Activated T-helper 17 cell treated with anti-CD3 and anti-CD28 coated beads, Interleukin-2, amount 50 U/mL, for 72 hours (primary cell): ENCODE measurements at places on chromosomes 13 and 19.
A peak's percentile ranks its signal among the peaks of the same experiment; 100 is the strongest.

- peaks cover 87% of the 10 kb centered on the region for H3K36me3 ChIP-seq
- H3K4me1 ChIP-seq = peaks cover 22% of the 10 kb centered on the region
- H3K4me3 ChIP-seq = peak overlapping the region; percentile 91
- H3K27me3 ChIP-seq = no peaks in the 10 kb centered on the region
- ATAC-seq = no peak
These were observed 4.0 kb downstream of the EMP3 start for GRCh38 chr19:48329167-48329891.

DNA sequence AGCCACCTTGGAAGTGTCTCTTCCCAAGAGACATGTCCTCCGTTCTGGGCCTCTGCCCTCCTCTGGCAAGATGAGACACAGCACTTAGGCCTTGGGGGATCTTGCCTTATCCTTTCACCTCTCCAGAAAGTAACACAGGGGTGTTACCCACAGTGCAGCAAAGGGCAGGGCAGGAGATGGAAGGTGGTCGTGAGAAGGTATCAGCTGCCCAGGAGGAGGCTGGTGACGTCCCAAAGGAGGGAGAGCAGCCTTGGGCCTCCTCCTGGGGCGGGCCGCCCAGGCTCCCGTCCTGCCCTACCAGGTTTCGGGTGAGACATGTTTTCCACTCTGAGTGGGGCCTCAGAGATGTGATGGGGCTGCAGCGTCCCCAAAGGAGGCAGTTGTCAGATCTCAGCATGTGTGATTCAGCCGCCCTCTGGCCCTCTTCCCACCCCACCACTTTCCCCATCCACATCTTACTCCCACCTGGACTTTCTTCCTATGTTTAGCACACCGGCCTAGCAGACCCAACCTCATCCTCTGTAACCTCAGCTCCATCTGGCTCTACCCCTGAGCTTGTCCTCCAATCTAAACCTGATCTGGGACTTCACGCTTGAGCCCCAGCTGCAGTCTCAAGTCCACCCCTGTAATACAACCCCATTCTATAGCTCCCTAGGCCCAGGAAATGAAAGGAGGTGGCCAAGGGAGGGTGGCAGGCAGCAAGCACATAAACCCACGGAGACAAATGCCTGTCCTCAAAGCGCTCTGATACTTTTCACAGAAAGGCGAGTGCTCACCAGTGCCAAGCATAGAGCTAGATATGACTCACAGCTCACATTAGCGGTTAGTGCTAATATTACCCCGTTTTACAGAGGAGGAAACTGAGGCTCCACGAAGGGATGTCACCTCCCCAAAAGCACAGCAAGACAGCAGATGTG, 9.3 kb downstream of the POU2F2 start:
- peaks cover 40% of the 10 kb centered on the region for H3K4me1 ChIP-seq
- peak; percentile 84 for ATAC-seq
- peak overlapping the region; percentile 83 for H3K4me3 ChIP-seq
- peaks cover 77% of the 10 kb centered on the region for H3K36me3 ChIP-seq

DNA sequence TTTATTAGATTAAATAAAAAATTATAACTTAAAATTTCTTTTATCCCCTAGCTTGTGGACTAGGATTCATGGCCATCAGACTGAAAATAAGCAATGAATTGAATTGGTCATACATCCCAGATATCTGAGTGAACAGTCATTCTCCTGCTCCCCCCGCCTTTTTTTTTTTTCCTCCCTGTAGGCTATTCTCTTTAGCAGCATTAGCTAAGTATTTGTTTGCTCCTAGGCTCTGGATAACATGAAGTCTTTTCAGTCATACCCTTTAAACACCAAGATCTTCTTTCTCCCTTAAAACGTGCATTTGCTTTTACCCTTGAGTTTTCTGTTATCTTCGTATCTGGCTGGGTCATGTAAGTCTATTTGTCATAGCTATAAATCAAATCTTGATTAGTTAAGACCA, 866.7 kb upstream of the SPRY2 start:
- no peak overlapping the region for H3K4me3 ChIP-seq
- no peaks in the 10 kb centered on the region for H3K27me3 ChIP-seq
- no peaks in the 10 kb centered on the region for H3K4me1 ChIP-seq
- no peak overlapping the region for H3K27ac ChIP-seq
- ATAC-seq = no peak
- H3K36me3 ChIP-seq = no peaks in the 10 kb centered on the region

DNA sequence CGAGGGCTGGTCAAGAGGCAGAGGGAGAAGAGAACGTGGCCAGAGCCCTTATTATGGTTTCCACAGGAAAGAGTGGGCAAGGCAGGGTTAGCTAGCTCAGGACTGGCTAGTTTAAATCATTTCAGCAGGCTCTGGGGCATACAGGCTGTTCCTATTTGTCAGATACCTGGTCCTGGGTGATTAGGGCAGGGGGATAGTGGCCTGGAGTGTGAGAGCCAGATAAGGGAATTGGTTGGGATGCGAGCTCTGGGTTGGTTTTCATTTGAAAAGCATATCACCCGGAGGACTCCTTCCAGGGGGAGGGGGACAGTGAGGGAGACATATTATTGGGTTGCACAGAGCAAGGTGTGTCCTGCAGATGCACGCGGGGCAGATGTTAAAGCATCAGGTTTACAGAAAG, 75.3 kb upstream of the CLDN10 start:
- peaks cover 6% of the 10 kb centered on the region for H3K4me1 ChIP-seq
- peaks cover 14% of the 10 kb centered on the region for H3K27me3 ChIP-seq
- no peaks in the 10 kb centered on the region for H3K36me3 ChIP-seq
- H3K4me3 ChIP-seq = no peak overlapping the region

DNA sequence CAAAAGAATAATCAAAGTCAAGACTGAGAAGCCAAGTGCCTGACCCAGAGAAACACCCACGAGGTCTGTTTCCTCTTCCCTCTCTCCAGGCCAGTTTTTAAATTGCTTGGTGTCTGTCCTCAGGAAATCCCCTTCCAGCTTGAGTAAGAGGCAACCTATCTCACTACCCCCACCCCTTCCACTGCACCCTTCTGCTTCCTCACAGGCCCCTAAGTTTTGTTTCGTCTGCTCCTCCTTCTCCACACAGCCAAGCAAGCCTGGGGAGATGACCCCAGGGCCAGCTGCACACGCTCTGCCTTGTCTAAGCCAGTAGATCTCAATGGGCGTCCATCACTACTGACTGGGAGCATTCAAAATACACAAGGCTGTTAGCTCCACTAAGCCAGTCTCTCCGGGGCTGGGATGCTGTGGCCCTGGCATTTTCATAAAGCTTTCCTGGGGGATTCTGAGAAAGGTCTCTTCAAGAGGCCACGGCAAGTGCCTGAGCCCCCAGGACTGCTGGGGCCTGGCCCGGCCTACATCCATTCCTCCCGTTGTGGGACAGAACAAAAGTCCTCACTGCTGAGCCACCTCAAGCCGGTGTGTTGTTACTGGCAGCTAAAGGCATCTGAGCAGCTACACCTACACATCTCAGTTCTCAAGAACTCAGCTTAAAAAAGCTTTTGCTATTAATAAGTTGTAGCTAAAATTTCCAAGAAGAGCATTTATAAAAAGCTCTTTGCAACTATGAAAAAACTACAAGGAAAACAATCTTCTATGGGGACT, 14.9 kb upstream of the IL4I1 start:
- peak overlapping the region; percentile 92 for H3K27ac ChIP-seq
- H3K4me1 ChIP-seq = peaks cover 35% of the 10 kb centered on the region
- H3K36me3 ChIP-seq = peaks cover 97% of the 10 kb centered on the region
- H3K27me3 ChIP-seq = no peaks in the 10 kb centered on the region
- peak; percentile 84 for ATAC-seq
- H3K4me3 ChIP-seq = peak overlapping the region; percentile 84

DNA sequence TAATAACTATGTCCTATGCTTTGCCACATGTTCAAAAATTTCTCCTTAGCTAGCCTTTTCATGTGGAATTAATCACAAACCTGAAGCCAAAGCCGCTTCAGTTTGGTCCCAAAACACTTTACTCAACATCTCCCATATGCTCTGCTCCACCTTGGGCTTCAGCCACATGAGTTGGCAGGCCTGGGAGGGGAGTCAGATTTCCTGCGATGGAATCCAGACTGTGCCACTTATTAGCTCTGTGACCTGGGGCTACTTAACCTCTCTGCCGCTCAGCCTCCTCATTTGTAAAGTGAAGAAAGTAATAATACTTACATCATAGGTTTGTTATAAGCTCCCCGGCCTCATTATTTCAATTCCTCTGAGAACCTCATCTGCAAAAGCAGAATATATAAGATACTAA, 272.0 kb downstream of the LMO7 start:
- H3K4me1 ChIP-seq = no peaks in the 10 kb centered on the region
- no peak overlapping the region for H3K27ac ChIP-seq
- H3K27me3 ChIP-seq = peaks cover 22% of the 10 kb centered on the region
- no peak for ATAC-seq
- no peak overlapping the region for H3K4me3 ChIP-seq
- H3K36me3 ChIP-seq = no peaks in the 10 kb centered on the region

GRCh38 chr19:38922482-38922881, 8.1 kb downstream of the SARS2 start:
- ATAC-seq = no peak
- H3K4me1 ChIP-seq = no peaks in the 10 kb centered on the region
- H3K27me3 ChIP-seq = no peaks in the 10 kb centered on the region
- H3K4me3 ChIP-seq = no peak overlapping the region
- peaks cover 29% of the 10 kb centered on the region for H3K36me3 ChIP-seq

DNA sequence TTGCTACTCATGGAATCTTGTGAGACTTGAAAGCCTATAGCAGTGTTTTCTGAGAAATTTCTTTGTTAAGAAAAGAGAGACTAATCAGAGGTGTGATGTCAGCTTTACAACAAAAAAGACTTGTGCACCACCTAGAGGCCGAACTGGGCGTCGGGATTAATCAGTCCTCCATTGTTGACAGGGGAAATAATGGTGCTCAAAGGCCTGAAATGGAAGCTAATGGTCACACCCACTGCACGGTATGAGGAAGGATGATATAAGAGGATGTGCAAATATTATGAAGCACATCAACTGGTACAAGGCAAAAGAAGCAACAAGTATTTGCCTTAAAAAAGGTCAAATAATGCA, 480.2 kb upstream of the MIR17HG start:
- H3K27ac ChIP-seq = no peak overlapping the region
- H3K4me3 ChIP-seq = no peak overlapping the region
- H3K4me1 ChIP-seq = no peaks in the 10 kb centered on the region
- H3K36me3 ChIP-seq = no peaks in the 10 kb centered on the region
- no peak for ATAC-seq

DNA sequence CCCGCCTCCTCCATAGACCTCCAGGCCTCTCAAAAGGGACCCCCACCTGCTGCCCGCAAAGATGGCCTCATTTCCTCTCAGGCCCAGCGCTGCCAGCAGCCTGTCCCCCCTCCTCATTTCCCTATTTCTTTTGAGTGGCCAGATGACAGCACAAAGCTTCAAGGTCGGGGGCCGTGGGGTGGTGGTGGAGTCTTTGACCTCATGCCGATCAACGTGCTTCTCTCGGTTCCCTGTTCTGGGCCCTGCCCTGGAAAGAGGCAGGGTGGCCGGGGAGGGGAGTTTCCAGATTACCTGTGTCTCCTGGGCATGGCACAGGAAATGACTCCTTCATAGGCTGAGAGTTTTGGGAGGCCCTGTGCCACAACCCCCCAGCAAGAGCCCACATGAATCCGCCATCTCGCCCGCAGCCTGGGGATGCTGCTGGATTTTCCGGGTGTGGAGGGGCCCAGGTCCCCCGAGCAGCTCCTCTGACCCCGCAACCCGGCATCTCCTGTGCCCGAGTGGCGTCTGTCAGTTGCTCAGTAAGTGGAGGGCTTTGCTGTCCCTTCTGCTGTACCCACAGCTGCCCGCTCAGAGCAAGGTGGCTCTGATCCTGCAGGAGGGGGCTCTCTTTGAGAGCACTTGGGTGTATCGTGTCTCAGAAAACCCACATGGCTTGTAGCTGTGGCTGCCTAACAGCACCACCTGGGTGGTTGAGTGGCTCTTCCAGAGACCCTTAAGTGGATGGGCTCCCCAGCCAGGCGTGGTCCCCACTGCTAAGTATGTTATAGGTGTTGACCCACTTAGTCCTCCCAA, 139.4 kb downstream of the SIPA1L3 start:
- peak overlapping the region; percentile 83 for H3K4me3 ChIP-seq
- H3K27me3 ChIP-seq = no peaks in the 10 kb centered on the region
- peaks cover 24% of the 10 kb centered on the region for H3K4me1 ChIP-seq
- H3K27ac ChIP-seq = peak overlapping the region; percentile 94

DNA sequence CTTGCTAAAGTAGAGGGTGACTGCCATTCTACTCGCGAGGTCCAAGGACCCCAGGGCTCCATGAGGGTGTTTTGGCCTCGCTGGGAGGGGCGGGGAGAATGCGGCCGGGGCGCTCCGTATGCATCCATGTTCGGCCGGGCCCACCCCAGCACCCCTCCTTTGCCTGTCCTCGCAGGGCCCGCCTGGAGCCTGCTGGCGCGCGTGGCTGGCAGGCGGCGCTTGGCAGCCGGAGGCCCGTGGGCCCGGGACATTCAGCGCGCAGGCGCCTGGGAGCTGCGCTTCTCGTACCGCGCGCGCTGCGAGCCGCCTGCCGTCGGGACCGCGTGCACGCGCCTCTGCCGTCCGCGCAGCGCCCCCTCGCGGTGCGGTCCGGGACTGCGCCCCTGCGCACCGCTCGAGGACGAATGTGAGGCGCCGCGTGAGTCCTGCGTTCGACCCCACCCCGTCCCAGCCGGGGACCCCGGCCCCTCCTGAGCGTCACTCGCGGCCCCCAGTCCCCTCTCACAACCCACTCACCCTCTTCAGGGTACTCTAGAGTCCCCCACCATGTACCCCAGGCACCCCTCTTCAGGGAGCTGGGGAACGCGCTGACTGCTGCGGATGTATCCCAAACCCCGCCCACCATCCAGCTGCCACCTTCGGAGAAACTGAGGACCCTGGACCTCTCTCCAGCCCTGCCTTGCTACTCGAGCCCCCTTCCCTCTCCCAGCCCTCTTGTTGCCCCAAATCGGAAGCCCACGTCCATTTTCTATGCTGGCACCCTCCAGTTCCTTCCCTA, 4.1 kb downstream of the DLL3 start:
- H3K27me3 ChIP-seq = peaks cover 52% of the 10 kb centered on the region
- H3K4me3 ChIP-seq = peak overlapping the region; percentile 12
- ATAC-seq = peak; percentile 63
- H3K4me1 ChIP-seq = peaks cover 13% of the 10 kb centered on the region
- no peak overlapping the region for H3K27ac ChIP-seq
- H3K36me3 ChIP-seq = peaks cover 3% of the 10 kb centered on the region

DNA sequence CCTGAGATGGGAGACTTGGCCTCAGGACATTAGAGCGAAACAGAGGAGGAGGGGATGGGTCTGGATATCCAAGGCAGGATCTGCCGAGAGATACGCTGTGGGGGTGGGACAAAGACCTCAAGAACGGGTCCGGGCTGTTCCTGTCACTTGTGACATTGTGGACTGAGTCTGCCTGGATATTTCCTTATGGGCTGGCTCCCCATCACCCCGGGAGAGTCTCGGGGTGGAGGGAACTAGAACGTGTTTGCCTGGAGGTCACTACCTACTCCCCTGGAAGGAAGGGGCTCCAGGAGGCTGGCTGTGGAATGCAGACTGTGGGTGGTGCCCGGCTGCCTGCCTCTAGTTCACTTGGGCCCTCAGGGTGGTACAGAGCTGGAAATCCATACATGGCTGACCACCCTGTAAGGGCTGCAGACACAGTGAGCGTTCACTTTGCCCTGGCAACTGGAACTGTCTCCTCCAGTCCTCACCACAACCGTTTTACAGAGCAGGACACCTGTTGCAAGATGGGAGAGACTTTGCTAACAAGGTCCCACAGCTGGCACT, 26.4 kb downstream of the DNM2 start:
- H3K27ac ChIP-seq = no peak overlapping the region
- no peaks in the 10 kb centered on the region for H3K27me3 ChIP-seq
- no peak overlapping the region for H3K4me3 ChIP-seq
- no peak for ATAC-seq
- H3K36me3 ChIP-seq = no peaks in the 10 kb centered on the region
- H3K4me1 ChIP-seq = peaks cover 17% of the 10 kb centered on the region
